ENCODE measurements at places on chromosomes 13 and 19. TPM values are rescaled to one million over a fixed set of nuclear protein-coding genes. Genes with fewer than 3 reads are reported as not detected.

Gene FFAR3
- total RNA-seq, result not detected

Gene POSTN
- 22.1 TPM for total RNA-seq

Gene IZUMO4
- total RNA-seq, result not detected

Gene TYROBP
- 16.7 TPM for total RNA-seq

Gene C3
- 67.4 TPM for total RNA-seq

Gene FOXA3
- total RNA-seq, result not detected

Gene ZNF587B
- 9.2 TPM for total RNA-seq

Gene CALR3
- not detected for total RNA-seq

Gene PRTN3
- 0.51 TPM for total RNA-seq

Gene CYP4F8
- total RNA-seq, result not detected

Gene CYP2A7
- total RNA-seq, result not detected

Gene KLF2
- total RNA-seq, result 6.8 TPM

Gene SHD
- total RNA-seq, result not detected

Gene ISOC2
- 59.7 TPM for total RNA-seq

Gene MIR17HG
- total RNA-seq, result not detected

Gene CATSPERD
- total RNA-seq, result not detected

Gene RFPL4A
- total RNA-seq, result not detected

Gene RDH8
- total RNA-seq, result not detected

Gene SIGLEC12
- not detected for total RNA-seq

Gene SELENOV
- total RNA-seq, result not detected

Gene REX1BD
- 163 TPM for total RNA-seq

Gene ZNF45
- 2.9 TPM for total RNA-seq

Gene IL27RA
- total RNA-seq, result 1.4 TPM

Gene CNN1
- 0.92 TPM for total RNA-seq

Gene CEACAM6
- total RNA-seq, result not detected

Gene ZNF709
- 0.52 TPM for total RNA-seq
